ENCODE measurements at places on chromosomes 3 and 15.

DNA sequence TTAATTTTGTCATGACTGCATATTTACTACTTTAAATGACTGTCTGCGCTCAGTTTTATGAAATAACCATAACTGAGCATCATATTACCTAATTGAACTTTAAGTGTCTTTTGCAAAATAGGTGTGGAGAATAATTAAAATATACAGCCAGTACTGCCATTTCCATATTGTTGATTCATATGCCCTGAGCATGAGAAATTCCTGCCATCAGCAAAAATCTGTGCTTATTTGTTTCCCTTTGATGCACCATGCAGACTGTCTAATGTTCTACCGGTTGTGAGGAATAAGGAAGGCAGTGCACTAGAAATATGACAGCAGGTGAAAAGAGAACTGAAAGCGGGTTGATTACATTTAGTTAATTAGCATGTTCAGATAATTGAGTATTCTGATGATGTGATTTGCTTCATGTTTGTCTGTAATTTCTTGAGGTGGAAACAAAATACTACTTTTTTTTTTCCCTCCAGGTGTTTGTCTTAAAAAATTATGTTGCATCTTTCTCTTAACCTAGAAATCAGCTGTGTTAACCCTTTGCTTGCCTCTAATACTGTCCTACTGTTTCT lies 229.4 kb upstream of the AZI2 start:
- no peak for DNase-seq

- no peak for DNase-seq
These were observed 156.2 kb downstream of the POLR2M start for GRCh38 chr15:57862761-57863160.

- no peak for DNase-seq
These were observed 11.9 kb downstream of the NOX5 start for GRCh38 chr15:69026355-69026754.

DNA sequence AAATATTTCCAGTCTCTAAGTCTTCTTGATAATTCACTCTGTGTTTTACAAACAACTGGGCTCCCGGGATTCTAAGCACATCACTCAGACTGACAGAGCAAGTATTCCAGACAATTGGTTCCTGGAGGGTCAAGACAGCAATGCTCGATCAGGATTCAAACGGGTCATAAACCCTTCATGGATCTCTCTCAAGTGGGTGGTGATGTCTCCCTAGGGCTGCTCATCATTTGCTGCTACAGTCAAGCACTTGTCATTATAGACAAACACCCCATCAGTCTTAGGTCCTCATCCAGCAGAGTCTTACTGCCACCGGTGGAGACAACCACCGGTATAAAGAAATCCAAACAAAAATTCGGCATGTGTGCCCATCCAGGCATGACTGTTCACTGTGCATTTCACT lies 921.1 kb downstream of the FHIT start:
- no peak for DNase-seq

- no peak for DNase-seq
These were observed 23.6 kb upstream of the ATP11B start for GRCh38 chr3:182769673-182770072.

DNA sequence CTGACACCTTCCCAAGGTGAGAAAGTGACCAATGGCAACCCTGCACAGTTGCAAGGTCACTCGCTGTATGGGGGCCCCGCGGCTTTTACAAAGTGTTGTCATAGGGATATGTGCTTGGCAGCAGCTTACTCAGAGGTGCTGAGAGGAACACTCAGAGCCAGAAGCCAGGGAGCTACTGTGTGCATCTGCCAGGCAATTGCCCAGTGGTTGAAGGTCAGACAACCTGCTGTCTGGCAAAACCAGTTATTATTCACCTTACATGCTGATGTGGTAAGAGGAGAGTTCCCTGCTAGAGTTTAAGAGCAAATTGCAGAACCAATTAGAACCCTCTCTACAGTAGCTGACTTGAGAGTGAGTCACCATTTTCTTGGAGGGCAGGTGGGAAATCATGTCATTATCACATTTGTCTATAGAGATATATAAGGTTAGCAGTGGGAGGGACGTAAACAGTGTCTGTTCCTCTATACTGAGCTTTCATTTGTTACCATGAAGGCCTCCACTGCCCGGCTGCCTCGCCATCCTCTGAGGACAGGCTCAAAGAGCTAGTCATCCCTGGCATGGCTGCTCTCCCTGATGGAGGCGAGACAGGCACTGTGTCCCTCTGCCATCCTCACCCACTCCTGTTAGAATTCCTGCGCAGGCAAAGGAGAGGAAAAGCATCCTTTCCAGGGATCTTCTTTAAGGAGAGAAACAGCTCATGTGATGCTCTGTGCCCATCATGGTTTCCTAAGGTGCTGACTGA lies 274.4 kb downstream of the PLCL2 start:
- DNase-seq = no peak

DNA sequence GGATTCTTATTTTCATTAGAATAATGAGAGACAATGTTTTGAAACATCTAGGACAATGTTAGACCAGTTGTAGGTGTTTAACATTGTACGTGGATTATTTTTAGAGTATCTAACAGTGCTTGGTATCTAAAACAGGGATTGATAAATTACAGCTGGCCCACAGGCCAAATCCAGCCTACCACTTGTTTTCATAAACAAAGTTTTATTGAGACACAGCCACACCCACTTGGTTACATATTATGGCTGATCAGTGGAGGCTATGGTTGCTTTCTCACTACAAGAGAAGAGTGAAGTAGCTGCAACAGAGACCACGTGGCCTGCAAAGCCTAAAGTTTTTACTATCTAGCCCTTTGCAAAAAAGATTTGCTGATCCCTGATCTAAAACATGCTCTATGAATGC lies 223.1 kb upstream of the CTNNB1 start:
- no peak for DNase-seq

DNA sequence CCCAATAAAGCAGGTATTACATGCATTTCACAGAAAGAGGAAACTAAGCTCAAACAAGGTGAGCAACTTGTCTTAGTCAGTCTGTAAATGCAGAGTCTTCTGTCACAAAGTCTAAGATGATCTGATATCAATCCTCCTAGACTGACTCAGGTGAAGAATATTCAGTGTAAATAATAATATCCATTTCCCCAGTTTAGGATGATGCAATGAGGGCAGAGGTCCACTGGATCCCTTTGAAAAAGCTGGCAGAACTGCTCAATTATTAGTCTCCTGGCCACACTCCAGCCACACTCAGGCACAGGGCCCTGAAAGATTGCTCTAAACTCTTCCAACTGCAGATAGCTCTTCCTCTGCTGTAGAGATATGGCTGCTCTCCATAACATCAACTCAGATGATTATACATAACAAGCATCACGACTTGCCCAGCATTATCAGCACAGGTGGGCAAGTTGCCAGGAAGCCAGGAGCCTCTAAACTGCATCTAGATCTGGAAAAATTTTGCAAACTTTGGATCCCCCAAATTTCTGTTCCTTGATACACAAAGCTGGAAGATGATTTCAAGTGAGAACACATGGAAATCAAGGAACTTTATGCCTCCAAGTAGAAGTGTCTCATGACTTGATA lies 129.8 kb upstream of the CPNE4 start:
- no peak for DNase-seq

- DNase-seq = no peak
These were observed 30.1 kb downstream of the GOLGB1 start for GRCh38 chr3:121719423-121719822.

- no peak for DNase-seq
These were observed 117.6 kb downstream of the TOP2B start for GRCh38 chr3:25547103-25547502.

- no peak for DNase-seq
These were observed 12.1 kb upstream of the DMXL2 start for GRCh38 chr15:51634591-51635198.

GRCh38 chr15:31225356-31225955 lies 101.2 kb upstream of the KLF13 start:
- DNase-seq = no peak

- DNase-seq = no peak
These were observed 65.9 kb upstream of the MYO5C start for GRCh38 chr15:52361494-52361893.

DNA sequence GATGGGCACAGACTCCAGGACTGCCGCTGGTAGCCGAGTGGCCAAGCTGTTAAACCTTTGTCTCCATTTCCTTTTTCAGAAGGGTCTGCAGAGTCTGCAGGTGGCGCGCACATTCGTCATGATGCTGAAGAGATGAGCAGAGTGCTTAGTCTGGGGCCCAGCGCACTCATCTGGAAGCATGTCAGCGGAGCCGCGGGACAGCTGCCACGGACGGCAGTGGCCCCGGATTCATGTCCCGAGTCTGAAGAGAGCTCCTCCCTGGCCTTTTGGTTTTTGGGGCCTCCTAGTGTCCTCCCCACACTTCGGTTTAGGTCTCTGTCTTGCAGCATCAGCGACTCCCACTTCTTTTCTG lies 42.6 kb downstream of the KLHL25 start:
- no peak for DNase-seq

- DNase-seq = no peak
These were observed 76.6 kb upstream of the SNRPN start for GRCh38 chr15:24878153-24878552.

- no peak for DNase-seq
These were observed 54.2 kb upstream of the MCTP2 start for GRCh38 chr15:94177112-94177511.

GRCh38 chr15:29270169-29270955 lies 740 bp upstream of the NSMCE3 start:
- DNase-seq = no peak

DNA sequence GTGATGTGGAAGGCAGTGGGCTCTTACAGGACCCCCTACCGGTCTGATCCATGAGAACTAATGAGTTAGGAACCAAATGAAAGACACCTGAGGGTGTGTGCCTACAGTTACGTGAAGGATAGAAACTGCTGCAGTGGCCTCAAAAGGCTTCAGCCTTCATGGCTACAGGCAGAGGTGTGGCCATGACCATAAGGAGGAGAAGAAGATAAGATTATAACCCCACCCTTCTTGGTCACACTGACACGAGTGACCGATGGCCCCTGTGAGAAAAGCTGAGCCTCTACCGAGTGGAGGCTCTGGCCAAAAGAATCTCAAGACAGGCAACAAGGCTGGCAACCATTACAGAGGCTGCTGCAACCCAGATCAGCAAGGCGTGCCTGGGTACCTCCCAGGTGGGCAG lies 6.3 kb downstream of the RFT1 start:
- DNase-seq = no peak

DNA sequence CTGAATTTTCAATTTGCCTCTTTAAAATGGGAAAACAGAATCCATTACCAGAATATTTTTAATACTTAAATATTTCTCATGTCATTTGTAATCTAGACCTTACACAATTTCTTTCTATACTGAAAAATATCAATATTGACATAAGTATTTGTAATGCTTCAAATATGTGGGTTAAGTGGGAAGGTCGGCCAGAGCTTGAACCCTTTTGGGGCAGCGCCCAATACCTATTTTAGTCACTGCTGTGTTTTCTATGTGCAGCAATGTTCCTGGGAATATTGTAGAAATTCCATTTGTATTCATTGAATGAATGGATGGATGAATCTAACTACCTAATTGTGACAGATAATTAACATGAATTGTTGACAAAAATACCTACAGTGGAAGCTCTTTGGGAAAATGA lies 459.7 kb upstream of the ZNF717 start:
- no peak for DNase-seq

- DNase-seq = no peak
These were observed 44.1 kb downstream of the APH1B start for GRCh38 chr15:63321462-63321861.

- DNase-seq = no peak
These were observed 7.8 kb downstream of the CCR5AS start for GRCh38 chr3:46399098-46399497.

Measured in stimulated activated CD8-positive, alpha-beta memory T cell treated with anti-CD3 and anti-CD28 coated beads, Interleukin-7, amount 100 ng/mL, for 48 hours (primary cell).